ENCODE measurements at places on chromosomes 5 and 9. TPM values are rescaled to one million over a fixed set of nuclear protein-coding genes. Genes with fewer than 3 reads are reported as not detected.
A peak's percentile ranks its signal among the peaks of the same experiment; 100 is the strongest.

GRCh38 chr5:15929611-15930263 lies 249.9 kb downstream of the MARCHF11 start:
- no peaks in the 10 kb centered on the region for H3K4me1 ChIP-seq
- no peak for DNase-seq
- no peak overlapping the region for H3K27ac ChIP-seq

- H3K4me3 ChIP-seq = no peak overlapping the region
- no peak overlapping the region for H3K27ac ChIP-seq
- no peak for DNase-seq
- peaks cover 14% of the 10 kb centered on the region for H3K27me3 ChIP-seq
- peaks cover 26% of the 10 kb centered on the region for H3K4me1 ChIP-seq
These were observed 140.8 kb upstream of the OTULINL start for GRCh38 chr5:14440582-14441431.

GRCh38 chr9:94945197-94946144 lies 219.0 kb downstream of the AOPEP start:
- no peaks in the 10 kb centered on the region for H3K36me3 ChIP-seq
- no peak overlapping the region for H3K27ac ChIP-seq
- DNase-seq = no peak
- peaks cover 10% of the 10 kb centered on the region for H3K4me1 ChIP-seq

DNA sequence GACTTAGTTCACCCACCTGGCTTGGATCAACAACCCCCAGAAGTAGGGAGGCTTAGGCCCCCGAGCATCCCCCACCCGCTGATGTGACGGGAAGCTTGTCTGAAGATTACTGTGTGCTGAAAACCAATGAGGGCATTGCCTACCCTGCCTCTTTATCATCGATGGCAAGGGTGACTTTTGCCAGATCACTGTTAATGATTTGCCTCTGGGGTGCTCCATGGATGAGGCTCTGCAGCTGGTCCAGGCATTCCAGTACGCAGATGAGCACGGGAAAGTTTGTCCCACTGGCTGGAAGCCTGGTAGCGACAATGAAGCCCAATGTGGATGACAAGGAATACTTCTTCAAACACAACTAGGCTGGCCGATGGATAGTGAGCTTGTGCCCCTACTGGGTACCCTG lies 22.0 kb downstream of the RUFY1 start:
- DNase-seq = no peak
- peaks cover 32% of the 10 kb centered on the region for H3K36me3 ChIP-seq
- no peak overlapping the region for H3K4me3 ChIP-seq
- no peak overlapping the region for H3K27ac ChIP-seq

DNA sequence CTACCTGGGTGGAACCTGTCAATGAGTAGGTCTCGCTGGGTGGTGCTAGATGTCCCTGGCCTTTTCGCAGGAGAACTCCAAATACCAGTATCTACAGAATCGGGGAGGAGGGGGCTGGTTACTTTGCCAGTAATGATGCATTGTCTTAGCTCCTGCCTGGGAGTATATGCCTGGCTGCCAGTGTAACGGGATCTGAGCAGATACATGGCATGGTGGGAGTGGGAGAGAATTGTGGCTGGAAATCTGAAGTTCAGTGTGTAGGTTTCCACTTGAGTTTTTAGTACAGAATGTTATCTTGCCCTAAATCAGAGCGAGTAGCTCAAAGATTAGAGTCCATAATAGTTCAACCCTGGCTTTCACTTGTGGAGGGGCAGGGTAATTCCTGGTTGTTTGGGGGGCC lies 38.0 kb upstream of the FANCC start:
- no peak overlapping the region for H3K4me3 ChIP-seq
- peaks cover 20% of the 10 kb centered on the region for H3K27me3 ChIP-seq
- no peaks in the 10 kb centered on the region for H3K36me3 ChIP-seq
- no peak overlapping the region for H3K27ac ChIP-seq
- no peak for DNase-seq

Gene FRMPD1
- not detected for total RNA-seq

GRCh38 chr5:1288439-1289335 lies 6.2 kb downstream of the TERT start:
- H3K4me3 ChIP-seq = no peak overlapping the region
- no peaks in the 10 kb centered on the region for H3K27me3 ChIP-seq
- no peaks in the 10 kb centered on the region for H3K36me3 ChIP-seq
- H3K27ac ChIP-seq = no peak overlapping the region
- DNase-seq = no peak
- H3K4me1 ChIP-seq = peaks cover 2% of the 10 kb centered on the region

DNA sequence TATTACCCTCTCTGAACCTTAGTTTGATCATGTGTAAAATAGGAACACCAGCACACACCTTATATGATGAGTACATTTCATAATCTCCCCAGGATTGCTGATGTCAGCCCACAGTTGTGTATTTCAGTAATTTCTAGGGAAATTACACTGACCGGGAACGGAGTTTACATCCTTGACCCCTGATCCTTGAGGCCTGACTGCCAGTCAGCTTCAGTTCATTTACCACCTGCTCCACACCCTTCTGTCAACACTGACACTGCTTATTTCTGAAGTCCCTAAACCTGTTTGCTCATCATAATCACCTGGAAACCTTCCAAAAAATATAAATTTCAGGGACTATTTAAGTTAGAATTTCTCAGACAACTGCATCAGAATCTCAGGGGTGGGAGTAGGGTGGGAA lies 55.3 kb downstream of the ZNF622 start:
- DNase-seq = no peak
- no peaks in the 10 kb centered on the region for H3K4me1 ChIP-seq
- no peak overlapping the region for H3K4me3 ChIP-seq
- H3K27ac ChIP-seq = no peak overlapping the region

DNA sequence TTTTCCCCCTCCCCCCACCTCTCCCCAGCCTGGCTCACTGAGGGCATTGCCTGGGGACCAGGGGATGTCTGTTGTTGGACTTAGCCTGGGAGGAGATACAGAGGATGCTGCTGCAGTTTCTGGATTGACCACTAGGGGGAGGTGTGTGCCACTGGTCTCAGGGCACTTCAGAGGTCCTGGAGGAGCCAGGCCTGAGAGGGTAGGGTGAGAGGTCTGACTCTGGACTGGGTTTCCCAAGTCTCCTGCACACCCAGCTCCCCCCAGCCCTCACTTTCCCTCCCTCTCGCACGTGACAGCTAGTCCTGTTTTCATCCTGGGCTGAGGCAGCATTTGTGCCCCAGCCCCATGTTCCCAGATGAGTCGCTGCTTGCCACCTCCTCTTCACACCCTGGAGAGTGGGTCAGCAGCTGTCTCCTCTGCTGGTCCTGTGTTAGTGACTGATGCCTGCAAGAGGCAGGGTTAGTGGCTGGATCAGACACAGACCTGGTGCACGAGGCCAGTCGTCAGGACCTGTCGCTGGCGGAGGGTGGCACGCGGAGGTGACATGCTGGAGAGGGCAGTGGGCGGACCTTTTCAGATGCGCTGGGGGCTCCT lies 4.4 kb downstream of the IL3 start:
- peaks cover 22% of the 10 kb centered on the region for H3K4me1 ChIP-seq
- peak overlapping the region; percentile 11 for H3K4me3 ChIP-seq
- peak; percentile 90 for DNase-seq
- no peaks in the 10 kb centered on the region for H3K27me3 ChIP-seq

DNA sequence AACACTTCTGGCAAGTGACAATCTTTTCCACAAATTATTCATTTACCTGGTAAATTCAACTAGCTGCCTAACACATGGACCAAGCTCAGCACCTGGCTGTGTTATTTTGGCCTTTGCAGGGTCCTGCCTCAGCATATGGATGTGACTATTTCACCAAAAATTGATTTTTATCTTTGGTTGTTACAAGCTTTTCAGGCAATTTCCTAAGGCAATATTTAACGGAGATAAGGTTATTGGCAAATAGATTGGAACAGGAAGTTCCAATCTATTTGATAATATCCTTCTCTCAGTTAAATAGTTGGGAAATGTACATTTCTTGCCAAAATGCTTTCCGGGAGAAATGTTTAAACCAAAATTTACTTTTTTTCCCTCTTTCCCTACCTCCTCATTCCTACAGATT lies 415.2 kb upstream of the SMARCA2 start:
- H3K36me3 ChIP-seq = no peaks in the 10 kb centered on the region
- no peak for DNase-seq
- H3K27me3 ChIP-seq = peaks cover 14% of the 10 kb centered on the region
- H3K27ac ChIP-seq = no peak overlapping the region

Gene PCDHB15
- not detected for total RNA-seq
